Breast epithelium (tissue), 4 donors: ENCODE measurements at places on chromosomes 5 and 9.

DNA sequence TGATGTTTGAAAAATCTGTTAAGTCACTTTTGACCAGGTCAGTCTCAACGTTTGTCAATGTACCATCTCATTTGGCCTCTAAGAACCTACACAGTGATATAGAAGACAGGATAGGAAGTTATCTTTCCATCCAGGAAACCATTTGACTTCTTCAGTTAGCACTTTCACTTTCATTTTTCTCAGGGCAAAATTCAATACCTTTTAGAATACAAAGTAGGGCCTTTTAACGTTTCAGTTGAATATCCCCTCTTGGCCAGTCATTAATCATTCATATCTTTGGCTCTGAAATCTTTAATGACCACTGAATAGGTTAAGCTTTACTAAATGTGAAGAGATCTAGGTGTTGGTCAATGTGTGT, 101.1 kb upstream of the GNAQ start:
- no peak for DNase-seq

DNA sequence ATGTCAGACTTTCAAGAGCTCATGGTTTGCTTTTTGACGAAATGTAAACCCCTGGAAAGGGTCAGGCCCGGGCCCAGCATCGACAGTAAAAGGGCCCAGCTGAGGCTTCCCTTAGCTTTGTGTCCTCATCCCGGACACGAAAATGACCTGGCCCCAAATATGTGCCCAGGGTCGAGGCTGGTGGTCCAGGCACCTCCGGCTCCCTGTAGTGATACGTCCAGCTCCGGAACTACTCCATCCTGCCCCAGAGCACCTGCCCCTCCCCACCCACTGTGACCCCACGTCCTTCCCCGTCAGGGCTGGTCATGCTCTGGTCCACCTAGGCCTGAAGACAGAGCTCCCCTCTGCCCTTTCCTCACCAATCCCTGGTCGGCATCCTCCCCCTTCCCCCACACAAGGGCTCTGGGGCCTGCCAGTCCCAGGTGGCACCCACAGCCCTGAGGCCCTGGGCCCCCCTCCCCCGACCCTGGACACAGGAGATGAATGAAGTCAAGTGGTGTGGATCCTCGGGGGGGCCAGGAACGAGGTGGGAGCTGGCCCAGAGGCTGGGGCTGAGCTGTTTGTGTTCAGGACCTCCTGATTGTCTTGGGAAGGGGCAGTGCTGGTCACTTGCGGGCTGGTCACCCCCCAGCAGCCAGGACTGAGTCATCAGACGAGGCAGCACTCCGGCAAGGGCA, 6.2 kb downstream of the OBP2A start:
- no peak for DNase-seq

DNA sequence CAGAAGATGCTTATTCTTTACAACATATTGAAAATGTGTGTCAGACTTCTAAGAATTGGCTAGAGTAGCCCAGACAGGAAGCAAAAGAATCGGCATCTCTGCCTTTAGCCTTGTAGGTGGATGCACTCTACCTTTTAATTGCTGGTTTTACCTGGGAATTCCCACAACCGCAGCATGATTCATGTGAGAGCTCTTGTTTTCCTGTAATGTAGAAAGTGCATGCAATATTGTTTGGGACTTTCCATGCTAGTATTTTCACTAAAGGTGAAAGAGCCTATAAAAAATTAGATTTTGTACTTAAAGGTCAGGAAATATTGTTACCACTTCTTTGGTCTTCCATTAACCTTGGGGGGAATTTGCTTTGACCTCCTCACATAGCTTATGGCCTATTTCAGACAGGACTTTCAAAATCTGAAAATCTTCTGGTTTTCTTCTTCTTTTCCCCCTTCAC, 89.8 kb downstream of the NTRK2 start:
- no peak for DNase-seq

DNA sequence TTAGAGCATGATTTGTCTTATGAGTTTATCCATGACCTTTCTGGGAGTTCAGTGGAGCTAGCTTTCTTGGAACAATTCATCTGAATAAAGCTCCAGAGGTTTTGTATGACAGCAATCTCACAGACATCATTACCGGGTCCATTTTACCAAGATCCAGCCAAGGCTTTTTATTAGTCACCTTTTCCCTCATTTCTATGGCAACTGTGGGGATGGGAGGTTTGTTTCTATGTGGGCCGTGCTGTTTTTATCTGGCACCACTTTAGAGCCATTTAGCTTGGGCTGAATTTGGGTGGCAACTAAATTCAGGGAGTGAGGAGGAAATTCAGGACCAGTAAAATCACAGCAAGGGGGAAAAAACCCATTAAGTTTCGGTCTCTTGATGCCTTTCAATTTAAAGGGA, 245.7 kb downstream of the NSG2 start:
- no peak for DNase-seq

DNA sequence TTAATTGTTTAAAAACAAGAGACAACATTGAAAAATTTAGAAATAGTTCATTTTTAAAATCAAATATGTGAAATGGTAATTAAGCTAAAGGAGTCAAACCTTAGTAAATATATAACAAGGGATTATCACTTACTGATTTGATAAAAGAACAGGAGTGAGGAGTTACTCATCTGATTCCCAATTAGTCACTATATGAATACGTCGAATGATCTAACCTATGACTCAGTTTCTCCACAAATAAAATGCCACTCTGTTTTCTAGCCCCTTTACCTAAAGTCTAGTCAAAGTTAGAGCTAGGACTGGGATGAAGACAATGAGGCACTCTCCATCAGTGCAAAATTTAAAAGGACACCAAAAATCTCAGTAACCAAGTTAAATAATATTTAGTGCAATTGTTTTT, 70.4 kb upstream of the RASEF start:
- no peak for DNase-seq

- no peak for DNase-seq
Measured at GRCh38 chr5:62450259-62450658, 37.7 kb downstream of the IPO11 start.

DNA sequence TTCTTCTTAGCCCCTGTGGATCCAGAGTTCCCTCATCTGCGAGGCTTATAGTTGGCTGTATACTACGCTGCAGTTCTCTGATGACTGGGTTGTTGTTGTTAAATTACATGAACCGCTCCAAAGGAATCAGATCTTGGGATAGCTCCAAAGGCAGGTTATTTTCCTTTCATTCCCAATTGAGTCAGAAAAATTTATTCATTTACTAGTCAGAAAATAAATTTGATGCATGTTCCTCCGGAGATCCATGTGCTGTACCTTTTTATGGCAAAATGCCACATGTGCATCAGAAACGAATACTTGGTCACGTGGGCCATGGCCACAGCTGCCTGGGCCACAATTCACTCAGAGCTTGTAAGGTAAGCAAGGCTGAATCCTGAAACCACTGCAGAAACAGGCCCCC, 304.0 kb downstream of the NR2F1-AS1 start:
- DNase-seq, result no peak

- DNase-seq, result no peak
Measured at GRCh38 chr5:148141645-148142044, 26.7 kb upstream of the SPINK14 start.

DNA sequence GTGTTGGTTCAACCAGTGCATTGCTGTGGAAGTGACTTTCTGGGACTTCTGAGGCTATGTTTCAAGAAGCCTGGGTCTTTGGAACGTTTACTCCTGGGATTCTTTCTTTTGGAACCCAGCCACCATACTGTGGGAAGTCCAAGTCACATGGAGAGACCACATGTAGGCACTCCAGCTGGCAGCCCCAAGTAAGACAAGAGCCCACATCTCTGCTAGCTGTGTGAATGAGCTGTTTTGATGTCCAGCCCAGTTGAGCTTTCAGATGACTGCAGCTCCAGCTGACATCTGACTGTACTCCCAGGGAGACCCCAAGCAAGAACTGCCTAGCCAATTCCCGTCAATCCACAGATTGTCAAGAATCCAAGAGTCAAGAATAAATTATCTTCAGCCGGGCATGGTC, 60.1 kb upstream of the SPATA31D4 start:
- DNase-seq, result no peak

DNA sequence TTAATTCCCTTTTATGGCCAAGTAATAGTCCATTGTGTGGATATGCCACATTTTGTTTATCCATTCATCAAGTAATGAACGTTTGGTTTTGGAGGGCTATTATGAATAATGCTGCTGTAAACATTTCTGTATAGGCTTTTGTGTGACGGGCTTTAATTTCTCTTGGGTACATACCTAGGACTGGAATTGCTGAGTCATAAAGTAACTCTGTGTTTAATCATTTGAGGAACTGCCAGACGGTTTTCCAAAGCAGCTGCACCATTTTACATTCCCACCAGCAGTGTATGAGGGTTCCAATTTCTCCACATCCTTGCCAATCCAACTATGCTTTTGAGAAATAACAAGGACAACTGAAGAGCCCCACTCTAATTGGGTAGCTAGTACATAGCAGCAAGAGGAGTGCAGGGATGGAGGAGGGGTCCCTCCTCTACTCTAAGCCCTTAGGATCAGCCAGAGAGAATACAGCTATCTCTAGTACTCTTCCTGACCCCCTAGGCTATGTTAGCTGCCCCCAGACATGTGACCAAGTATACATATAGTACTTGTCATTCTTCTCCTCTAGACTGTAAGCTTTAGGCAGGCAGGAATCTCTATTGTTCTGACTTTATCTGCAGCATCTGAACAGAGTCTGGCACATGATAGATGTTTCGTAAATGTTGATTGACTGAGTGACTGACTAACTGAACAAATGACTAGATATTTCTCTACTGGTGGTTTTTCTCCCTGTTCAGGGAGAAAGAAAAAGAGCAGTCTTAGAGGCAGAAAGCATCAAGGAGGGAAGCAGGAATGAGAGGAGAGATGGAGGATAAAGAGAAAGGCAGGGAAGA, 22.1 kb upstream of the MATR3 start:
- DNase-seq, result no peak

- no peak for DNase-seq
Measured at GRCh38 chr5:106818552-106818951, 852.2 kb downstream of the EFNA5 start.

GRCh38 chr5:150298701-150299451, 3.8 kb downstream of the ARSI start:
- DNase-seq, result no peak

DNA sequence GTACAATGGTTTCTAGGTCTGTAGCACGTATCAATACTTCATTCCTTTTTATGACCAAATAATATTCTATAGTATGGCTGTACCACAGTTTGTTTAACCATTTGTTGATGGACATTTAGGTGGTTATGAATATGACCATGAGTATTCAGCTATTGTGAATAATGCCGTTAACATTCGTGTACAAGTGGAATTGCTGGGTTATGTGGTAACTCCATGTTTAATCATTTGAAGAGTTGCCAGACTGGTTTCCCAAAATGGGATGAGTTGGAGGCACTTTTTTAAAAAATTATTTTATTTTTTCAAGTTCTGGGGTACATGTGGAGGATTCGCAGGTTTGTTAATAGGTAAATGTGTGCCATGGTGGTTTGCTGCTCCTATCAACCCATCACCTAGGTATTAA, 4.6 kb downstream of the SNX2 start:
- no peak for DNase-seq

- no peak for DNase-seq
Measured at GRCh38 chr9:68706363-68707201, 1.5 kb downstream of the PIP5K1B start.

DNA sequence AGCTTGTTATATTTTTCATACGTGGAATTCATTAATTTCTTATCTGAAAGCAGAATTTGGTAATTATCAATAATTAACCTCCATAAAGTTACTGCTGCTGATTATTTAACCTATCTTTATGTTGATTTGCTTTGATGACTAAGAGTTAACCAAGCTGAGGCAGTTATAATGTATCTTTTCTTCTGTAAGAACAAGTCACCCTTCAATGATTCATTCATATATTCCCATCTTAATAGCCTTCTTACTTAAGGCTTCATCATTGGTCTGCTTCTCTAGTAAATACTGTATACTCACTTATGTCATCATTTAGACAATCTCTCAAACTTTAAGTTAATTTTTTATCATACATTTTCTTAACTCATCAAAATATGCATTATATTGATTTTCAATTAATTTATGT, 592.2 kb downstream of the ANXA1 start:
- no peak for DNase-seq

- no peak for DNase-seq
Measured at GRCh38 chr9:19512103-19512832, 103.5 kb downstream of the ACER2 start.

DNA sequence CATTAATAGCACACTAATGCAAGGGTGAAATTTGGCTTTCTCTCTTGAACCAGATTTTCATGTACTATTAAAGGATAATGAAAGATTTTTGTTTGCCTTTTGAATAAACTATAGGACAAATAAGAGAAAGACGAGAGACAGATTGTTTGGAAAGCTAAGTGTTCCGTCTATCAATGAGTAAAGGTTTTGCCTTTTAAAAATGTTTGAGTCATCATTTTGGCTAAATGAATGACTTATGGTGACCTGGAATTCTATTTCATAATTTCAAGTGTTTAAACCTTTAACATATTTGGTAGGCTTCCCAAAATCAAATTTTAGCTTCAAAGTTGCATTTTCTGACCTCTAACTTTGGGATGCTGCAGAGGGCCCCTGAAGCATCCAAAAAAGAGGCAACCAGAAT, 145.2 kb downstream of the SLC25A46 start:
- no peak for DNase-seq

DNA sequence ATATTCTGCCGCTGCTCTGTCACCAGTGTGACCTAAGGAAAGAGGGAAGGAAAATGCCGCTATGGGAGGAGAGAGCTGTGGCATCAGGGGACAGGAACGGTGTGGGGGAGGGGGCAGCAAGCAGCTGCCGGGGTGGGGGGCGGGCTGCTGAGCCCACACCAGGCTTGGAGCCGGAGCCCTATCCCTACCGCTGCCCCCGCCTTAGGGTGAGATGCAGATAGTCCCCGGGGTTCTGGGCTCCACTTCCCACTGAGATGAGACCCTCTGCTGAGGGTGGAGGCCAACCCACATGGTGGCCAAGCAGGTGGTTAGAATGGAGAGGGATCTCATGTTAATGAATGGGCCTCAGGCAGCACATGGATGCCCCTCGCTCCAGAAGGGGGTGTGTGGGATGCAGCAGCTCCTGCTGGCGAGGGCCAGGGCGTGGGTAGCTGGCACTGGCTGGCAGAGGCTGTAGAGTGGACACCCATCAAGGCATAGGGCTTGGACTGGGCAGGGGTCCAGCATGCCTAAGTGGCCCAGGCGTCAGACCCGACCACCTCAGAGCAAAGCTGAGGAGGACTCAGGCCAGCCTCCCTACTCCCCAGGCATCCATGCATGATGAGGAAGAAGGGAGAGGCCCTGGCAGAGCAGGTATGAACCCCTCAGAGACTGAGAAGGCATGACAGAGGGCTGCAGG, 131.5 kb downstream of the ZNF354C start:
- DNase-seq, result no peak

DNA sequence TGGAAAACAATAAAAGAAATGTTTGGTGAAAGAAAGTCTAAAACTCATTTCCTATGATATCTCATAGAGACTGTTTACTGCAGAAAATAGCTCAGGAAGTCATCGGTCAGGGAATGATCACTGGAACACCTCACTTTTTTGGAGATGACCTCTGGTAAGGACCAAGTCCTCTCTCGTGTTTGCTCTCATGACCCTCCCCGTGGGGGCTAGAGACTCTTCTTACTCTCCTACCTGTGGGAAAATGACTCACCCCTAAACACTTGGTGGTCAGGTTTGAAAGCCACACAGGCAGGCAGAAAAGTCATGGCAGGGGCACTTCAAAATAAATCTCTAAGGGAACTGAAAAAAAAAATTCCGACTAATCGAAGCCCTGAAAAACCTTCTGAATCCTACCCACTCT, 48.2 kb downstream of the FAM240B start:
- DNase-seq, result no peak

- no peak for DNase-seq
Measured at GRCh38 chr5:58450811-58451629, 8.9 kb downstream of the PLK2 start.
